ENCODE measurements at places on chromosomes 1 and 21.

DNA sequence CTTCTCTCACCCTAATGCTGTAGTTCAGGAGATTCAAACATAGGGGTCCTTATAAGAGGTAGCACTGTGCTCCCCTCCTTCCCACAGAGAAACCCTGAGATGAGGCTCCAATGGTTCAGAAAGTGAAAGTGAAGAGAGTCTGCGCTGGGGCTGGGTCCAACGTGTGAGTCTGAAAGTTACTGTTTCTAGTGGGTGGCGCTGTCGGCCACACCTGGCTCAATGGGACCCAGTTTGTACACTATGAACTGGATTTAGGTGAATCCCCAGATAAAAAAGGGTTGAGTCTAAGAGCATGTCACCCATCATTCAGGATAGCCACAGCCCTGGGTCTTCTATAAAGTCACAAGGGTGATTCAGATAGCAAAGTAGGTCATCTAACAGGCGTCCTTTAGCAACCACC lies 2.8 kb downstream of the SMCP start:
- no peak for DNase-seq

- DNase-seq = no peak
These were observed 20.6 kb downstream of the SPOCD1 start for GRCh38 chr1:31795096-31795675.

GRCh38 chr1:2407166-2407990 lies 5.0 kb downstream of the PEX10 start:
- no peak for DNase-seq

- no peak for DNase-seq
These were observed 1284.7 kb downstream of the BRINP3 start for GRCh38 chr1:189192741-189193520.

- no peak for DNase-seq
These were observed 182.4 kb downstream of the MIS18A start for GRCh38 chr21:32096411-32096810.

- DNase-seq = no peak
These were observed 100.6 kb downstream of the DNM3 start for GRCh38 chr1:171941920-171942319.

- no peak for DNase-seq
These were observed 76.6 kb downstream of the NOS1AP start for GRCh38 chr1:162145966-162146696.

DNA sequence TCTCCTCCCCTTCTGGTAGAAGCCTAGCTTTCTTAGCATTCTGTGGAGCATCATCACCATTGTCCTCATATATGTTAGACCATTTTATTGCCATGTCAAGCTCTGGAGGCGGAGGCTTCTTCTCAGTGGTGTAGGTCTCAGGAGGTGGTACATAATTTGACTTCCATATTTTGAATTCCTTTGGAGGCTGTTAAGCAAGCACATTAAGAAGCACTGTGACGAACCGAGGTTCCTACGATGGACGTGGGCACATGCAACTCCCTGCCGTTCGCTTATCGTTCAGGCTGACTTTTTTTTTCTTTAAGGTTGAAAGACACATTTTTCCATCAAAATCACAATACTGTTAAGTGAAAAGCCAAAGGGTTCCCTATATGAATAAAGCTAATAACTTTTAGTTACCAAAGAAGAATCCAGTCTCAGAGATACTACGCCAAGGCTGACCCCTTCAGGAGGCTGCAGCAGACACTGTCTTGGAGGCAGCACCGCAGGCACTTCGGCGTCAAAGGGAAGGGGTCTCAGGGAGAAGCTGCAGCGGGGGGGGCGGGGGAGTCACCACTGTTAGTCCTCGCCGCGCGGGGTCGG lies 835 bp downstream of the C1orf52 start:
- DNase-seq = no peak

- no peak for DNase-seq
These were observed 48.6 kb upstream of the COL6A1 start for GRCh38 chr21:45932922-45933502.

DNA sequence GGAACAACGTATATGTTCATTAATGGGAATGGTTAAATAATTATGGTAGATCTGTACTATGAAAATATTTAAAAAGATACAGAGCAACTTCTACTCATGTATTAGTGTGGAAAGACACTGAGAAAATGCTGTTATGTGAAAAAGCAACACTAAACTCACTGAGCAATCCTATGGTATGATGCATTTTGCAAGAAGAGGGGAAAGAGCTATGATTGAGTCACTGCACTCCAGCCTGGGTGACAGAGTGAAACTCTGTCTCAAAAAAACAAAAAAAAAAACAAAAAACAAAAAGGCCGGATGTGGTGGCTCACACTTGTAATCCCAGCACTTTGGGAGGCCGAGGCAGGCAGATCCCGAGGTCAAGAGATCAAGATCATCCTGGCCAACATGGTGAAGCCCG lies 44.4 kb downstream of the ATP5PO start:
- no peak for DNase-seq

DNA sequence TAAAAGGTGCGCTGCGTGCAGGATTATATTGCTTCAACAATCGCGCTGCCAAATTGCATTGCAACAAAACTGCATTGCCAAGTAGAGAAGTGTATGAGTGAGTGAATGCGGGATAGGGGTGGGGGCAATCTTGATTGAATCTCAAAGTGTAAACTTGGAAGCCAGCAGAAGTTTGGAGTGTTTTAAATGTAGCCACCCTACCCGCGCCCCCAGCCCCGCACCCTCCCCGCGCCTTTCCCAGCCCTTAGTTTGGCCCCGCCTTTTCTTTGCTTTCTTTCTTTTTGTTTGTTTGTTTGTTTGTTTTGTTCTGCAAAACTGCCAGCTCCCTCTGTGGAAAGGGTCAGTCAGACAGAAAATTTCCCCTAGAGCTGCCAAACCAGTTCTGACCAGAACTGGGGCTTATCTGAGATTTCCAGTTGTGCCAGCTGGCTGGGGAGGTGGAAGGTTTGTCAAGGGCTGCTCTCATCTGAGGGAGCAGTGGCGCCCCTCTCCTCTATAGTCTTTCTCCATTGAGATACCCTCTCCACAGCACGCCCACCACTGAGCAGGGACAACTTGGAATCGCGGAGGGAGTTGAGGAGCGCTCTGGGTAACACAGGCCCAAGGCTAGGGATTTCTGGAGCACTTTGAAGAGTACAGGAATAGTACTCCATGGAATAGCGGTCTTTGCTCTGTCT lies 666 bp upstream of the BEND5 start:
- no peak for DNase-seq
